ENCODE measurements at places on chromosomes 3 and 15.

- DNase-seq = no peak
These were observed 93.6 kb upstream of the FAM174B start for GRCh38 chr15:92749216-92749615.

DNA sequence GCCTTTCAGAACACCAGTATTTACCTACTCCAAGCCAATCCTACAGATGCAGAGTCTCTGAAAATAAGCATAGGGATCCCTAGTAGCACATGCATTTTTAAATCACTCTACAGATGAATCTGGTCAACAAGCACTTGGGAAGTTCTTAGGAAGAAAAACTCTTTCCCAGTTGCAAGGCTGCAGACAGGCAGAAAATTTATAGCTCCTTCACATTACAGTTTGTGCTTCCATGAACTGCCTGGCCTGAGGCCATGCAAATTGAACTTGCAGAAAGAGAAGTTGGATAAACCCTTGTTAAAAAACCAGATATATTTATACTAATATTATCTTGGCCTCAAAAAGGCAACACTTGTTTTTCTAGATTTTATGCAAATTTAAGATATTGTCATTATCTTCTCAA, 256.9 kb downstream of the EPHA3 start:
- no peak for DNase-seq

- DNase-seq = no peak
These were observed 1.7 kb downstream of the MLF1 start for GRCh38 chr3:158572766-158573060.

GRCh38 chr3:58042947-58043707, 34.9 kb downstream of the FLNB start:
- DNase-seq = no peak

DNA sequence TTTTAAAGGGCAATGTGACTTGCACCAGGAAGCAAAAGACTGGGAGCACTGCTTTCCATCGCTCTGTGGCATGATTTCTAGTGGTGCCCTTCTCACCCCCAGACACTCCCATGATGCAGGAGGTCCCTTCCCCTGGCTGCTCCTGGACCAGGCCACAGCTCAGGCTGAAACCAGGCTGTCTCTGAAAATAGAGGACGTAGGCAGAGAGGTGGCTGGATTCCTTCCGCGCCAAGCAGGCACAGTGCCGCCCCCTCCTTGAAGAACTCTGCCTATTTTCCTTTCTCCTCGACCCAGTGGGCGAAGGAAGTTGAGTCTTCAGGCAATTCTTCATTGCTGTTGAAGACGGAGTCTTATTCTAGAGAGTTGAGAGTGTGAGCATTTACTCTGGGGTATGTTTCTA, 489.4 kb upstream of the TBL1XR1 start:
- DNase-seq = no peak

GRCh38 chr15:66642514-66642913, 59.5 kb upstream of the SMAD6 start:
- DNase-seq = no peak

GRCh38 chr15:88141269-88141889, 115.2 kb downstream of the NTRK3 start:
- DNase-seq = no peak

- no peak for DNase-seq
These were observed 54.5 kb downstream of the HSPBAP1 start for GRCh38 chr3:122739172-122739571.

GRCh38 chr15:98442379-98442833, 205.9 kb upstream of the IGF1R start:
- DNase-seq = peak; percentile 5

GRCh38 chr3:44058868-44059203, 182.8 kb upstream of the TOPAZ1 start:
- no peak for DNase-seq

DNA sequence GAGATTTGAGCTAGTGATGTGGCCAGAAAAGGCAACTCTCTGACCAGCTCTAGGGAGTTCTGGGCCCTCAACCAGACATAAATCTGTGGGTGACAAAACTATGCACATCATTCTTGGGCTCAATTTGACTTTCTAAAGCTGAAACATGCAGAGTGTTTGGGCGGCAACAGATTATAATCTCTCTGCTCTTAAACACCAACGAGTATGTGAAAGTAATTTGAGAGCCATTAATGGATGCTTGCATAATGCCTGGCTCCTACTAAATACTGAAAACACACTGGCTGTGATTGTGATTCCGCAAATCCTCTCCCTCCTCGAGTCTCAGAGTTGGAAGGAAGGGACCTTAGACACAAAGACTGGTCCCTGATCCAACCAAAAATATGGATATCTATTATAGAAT, 186.7 kb downstream of the UACA start:
- no peak for DNase-seq

- no peak for DNase-seq
These were observed 11.1 kb downstream of the ZBTB38 start for GRCh38 chr3:141379250-141379966.

DNA sequence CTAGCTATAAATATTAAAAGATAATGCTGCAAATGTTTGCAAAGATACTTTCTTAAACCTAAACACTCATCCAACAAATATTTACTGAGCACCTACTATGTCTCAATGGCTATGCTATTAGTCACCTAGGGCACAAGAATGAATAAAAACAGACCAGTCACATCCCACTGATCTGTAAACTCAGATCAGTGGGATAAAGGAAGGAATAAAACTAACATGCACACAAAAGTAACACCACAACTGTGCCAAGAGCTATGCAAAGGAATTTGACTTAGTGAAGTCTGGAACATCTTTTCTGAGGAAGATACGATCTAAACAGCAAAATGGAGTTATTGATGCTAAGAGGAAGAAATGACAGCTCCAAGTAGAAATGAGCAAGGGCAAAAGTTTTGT, 56.6 kb downstream of the CBLB start:
- no peak for DNase-seq

DNA sequence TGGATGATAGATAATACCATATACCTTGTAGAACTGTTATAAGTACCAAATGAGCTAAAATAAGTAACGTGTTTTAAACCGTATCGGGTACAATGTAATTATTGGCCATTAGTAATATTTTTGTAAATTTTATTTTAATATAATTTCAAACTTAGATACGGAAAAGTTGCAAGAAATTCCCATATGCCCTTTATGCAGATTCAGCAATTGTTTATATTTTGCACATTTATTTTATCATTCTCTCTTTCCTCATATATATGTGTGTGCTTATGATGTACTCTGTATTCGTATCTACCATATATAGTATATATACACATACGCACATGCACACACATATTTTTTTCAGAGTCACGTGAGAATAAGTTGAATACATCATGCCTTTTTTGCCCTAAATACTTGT, 38.5 kb downstream of the EXOG start:
- no peak for DNase-seq

GRCh38 chr15:65578904-65579728, 31.8 kb downstream of the INTS14 start:
- no peak for DNase-seq

DNA sequence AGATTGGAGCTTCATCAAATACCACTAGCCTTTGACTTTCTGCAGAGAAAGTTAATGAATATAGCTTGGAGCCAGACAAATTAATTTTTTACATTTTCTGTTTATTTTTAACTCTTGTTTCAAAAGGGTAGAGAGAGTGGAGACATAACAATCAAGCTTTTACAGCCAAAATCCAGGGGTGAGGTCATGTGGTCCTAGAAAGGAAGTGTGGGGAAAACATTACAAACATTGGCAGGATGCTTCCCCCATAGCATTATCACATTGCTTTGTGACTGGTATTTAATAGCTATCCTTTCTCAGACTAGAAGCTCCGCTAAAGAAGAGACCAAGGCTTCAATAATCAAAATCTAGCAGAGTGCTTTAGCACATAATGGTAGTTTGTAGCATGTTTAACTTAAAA, 46.4 kb upstream of the PHLDB2 start:
- no peak for DNase-seq

- no peak for DNase-seq
These were observed 13.3 kb upstream of the ABHD10 start for GRCh38 chr3:111965484-111965883.

DNA sequence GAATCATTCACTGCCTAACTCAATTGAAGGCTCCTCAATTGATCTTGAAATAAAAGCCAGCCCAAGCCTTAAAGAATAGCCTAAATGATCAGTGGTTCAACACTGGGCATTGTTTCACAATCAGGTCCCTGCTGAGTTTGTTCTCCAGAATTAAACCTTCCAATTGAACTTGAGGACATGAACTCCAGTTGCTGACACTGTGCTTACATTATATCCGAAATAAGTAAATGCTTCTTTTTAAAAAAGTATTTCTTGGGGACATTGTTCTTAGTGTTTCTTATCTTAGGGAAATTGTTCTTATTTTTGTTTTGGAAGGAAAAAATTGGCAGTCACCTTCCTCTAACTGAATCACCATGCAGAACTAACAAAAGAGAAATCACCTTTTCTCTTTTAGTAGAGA, 450.2 kb downstream of the RBMS3 start:
- no peak for DNase-seq

DNA sequence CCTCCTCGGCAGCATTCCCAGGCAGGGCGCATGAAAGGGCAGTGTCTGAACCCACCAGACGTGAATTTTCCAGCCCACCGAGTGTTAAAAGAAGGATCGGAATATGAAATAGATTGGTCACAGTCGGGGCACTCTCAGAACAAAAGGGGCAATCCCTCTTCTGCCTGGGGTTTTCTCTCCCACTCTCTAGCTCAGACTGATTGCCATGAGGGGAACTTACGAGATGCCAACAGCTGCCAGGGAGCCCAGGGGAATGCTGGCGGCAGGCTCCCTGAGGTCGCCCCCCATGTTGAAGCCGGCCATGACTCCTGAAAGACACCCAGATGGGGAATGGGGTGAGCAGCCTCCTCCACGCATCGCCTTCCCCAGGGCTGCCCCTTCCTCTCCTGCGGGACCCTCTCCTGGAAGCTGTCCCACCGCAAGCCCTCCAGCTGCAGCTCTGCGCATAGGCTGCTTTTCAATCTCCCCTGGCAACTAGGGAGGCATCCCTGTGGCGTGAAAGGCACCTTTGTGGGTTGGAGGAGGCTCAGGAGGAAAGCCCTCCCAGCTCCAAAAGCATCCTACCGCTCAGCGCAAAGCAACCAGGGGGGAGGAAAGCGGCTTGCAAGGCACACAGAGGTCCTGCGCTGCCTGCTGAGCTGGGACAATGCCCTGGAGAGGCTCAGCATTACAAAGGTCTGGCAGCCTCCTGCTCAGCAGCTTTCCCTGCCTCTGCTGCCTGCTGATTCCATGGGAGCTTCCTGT, 64.8 kb upstream of the HEG1 start:
- DNase-seq = peak; percentile 53

DNA sequence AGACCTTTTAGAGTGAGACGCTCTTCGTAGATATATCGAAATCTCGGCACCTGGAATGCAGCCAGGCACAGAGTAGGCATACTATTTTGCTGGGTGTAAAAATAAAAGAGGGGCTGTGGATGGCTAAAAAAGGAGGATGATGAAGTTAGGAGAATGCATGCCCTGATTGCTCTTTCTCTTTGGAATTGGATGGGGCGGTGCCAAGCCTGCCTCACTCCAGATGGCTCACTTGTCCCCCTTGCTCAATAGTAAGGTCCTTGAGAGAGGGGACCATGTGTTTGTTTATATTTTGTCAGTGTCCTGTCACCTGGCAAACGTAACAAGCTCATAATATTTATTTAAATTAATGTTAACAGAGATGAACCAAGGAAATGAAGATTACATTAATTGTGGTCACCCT, 33.0 kb downstream of the SNRK start:
- DNase-seq = no peak

DNA sequence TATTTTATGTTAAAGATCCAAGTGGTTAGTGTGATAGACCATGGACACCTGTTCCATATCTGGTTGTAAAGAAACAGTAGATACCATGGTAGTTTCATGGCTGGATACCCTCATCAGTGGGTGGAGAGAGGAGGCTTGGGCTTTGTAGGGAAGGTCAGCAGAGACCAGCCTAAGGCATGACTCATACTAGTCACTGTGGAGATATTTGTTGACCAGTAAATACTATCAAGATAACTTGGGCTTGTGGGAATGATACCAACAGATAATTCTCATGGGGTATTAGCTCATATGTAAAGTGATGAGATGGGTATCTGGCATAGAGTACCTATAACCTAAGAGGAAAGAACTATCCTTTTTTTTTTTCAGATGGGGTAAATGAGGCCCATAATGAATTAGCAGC, 354.5 kb downstream of the CACNA2D3 start:
- DNase-seq = no peak

GRCh38 chr3:62131620-62132019, 241.7 kb downstream of the FEZF2 start:
- DNase-seq = no peak

DNA sequence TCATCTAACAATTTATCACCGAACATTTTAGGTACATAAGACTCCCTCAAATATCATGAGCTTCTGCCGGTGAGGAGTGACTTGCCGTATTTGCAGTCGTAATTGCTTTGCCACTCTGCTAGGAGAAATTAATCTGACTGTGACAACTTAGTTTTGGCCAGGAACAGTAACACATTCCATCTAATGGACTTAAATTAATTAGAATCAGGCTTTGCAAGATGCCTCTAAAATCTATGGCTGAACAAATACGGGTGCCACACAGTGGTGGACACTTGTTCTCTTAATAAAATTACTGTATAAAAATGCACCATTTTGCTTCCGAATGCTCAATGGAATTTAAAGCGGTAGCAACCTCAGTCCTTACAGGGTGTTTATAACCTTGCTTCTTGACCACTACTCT, 27.6 kb upstream of the BDH1 start:
- no peak for DNase-seq

DNA sequence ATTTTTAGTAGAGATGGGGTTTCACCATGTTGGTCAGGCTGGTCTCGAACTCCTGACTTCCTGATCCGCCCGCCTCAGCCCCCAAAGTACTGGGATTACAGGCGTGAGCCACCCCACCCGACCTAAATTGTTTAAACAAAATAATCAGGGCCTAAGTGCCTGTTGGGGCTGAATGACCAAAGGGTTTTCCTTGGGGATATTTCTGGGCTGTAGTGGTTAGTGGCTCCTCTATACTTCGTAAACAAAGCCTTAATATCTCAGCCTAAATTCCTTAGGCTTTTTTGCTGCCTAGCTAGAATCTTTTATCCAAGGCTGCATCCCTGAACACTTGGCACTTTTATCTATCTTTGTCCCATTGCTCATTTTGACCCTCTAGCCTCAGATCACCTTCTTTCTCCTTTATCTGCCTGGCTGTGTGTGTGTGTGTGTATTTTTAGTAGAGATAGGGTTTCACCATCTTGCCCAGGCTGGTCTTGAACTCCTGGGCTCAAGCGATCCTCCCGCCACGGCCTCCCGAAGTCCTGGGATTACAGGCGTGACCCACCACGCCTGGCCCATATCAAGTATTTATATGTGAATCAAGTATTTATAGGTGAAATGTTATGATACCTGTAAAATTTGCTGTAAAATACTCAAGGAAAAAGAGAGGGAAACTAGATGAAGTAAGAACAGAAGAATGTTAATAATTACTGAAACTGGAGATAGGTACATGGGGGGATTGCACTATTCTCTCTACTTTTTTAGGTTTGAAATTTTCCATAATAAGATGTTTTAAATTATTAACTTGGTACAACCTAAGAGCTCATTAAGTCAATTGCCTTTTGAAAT, 1.8 kb downstream of the NUSAP1 start:
- DNase-seq = no peak
